Posterior vena cava (tissue), 2 donors: ENCODE measurements at places on chromosomes 7 and 10. TPM values are rescaled to one million over a fixed set of nuclear protein-coding genes. Genes with fewer than 3 reads are reported as not detected.

DNA sequence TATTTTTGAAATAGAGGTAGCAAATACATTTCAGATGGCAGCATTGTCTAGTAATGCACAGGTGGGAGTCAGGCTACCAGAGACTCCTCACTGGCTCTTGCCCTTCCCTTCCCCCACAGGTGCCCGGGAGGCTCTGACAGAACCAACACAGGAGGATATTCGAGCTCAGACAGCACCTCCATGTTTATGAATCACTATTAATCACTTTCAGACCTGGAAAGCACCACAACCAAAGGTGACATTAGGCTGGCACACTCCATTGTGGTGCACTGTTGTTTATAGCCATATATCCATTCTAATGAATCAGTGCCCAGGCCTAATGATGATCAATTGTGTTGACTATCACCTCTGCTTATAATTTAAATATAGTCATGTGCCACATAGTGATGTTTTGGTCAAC is 107.8 kb upstream of the NAMPT start:
- DNase-seq: no peak

DNA sequence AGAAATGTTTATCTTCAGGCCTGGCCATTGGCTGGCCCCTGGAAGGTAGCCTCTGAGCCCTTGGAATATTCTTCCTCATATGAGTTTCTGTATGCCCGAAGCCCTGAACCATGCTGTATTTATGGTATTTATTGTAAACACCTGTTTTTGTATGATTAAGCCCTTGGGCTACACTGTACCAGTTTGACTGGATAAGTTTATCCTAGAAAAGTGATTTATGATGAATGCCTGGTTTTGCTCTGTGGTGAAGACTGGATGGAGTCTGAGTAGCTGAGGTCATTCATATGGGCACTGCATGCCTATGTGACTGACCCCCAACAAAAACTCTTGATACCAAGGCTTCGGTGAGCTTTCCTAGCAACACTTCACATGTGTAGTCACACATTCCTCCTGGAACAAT is 66.7 kb downstream of the CASD1 start:
- DNase-seq: no peak

DNA sequence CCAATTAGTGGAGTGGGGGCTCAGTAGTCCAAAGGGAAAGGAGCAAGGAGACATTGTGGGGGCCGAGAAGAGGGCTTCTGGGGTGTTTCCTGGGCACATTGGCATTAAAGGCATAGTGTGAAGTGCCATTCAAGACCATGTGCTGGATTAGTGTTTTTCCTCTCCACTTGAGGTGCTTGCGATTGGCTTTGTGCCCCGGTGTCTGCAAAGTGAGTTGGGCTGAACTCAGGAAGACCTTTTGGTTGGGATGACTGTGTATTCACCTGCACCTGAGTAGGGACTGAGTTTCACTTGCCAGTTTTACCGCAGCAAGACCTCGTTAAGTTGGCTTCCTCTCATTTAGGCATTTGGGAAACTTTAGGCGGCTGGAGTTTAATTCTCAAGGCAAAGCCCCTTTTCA is 73.0 kb downstream of the TCF7L2 start:
- no peak for DNase-seq

DNA sequence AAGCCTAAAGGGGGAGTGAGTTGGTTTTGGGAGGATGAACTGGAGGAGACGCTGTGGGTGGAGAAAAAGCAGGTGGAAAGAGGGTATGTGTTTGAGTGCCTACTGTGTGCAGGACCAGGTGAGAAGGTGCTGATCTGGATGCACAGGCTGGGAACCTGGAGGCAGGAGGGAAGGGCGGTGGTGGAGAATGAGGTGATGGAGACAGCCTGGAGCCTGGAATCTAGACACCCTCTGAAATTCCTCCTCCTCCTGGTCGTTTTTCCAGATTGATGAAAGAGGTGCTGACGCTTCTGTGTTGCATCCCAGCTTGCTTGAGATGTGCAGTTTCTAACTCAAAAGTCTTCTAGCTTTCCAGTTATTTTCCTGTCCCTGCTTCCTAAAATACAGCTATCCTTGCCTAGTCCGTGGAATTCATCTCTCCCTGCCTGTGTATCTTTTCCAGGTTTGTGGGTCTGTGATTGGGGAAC is 67.5 kb downstream of the LRMDA start:
- DNase-seq: no peak

GRCh38 chr7:1092806-1093501 is 5.0 kb downstream of the GPER1 start:
- DNase-seq: no peak

The SDK1 gene
- 18.3 TPM for total RNA-seq
